ENCODE measurements at places on chromosomes 11 and 22.

GRCh38 chr11:102712137-102712536 lies 6.6 kb upstream of the MMP27 start:
- H3K36me3 ChIP-seq = no peaks in the 10 kb centered on the region
- DNase-seq = no peak
- H3K27ac ChIP-seq = no peak overlapping the region

DNA sequence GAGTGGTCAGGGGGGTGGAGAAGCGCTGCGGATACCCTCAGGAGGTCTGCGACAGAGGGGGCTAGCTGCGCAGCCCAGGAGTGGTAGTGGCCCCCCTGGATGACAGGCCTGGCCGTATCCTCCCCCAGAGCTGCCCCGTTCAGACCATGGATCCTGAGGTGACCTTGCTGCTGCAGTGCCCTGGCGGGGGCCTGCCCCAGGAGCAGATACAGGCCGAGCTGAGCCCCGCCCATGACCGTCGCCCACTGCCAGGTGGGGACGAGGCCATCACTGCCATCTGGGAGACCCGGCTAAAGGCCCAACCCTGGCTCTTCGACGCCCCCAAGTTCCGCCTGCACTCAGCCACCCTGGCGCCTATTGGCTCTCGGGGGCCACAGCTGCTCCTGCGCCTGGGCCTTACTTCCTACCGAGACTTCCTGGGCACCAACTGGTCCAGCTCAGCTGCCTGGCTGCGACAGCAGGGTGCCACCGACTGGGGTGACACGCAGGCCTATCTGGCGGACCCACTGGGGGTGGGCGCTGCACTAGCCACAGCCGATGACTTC lies 505 bp downstream of the NUDT22 start:
- DNase-seq = peak; percentile 87
- H3K27me3 ChIP-seq = no peaks in the 10 kb centered on the region
- peaks cover 18% of the 10 kb centered on the region for H3K36me3 ChIP-seq

- H3K27me3 ChIP-seq = no peaks in the 10 kb centered on the region
- H3K4me1 ChIP-seq = no peaks in the 10 kb centered on the region
- DNase-seq = no peak
- no peak overlapping the region for H3K27ac ChIP-seq
- no peaks in the 10 kb centered on the region for H3K36me3 ChIP-seq
- no peak overlapping the region for H3K4me3 ChIP-seq
These were observed 16.6 kb downstream of the APIP start for GRCh38 chr11:34899633-34900016.

- H3K27ac ChIP-seq = no peak overlapping the region
- no peak overlapping the region for H3K4me3 ChIP-seq
- no peaks in the 10 kb centered on the region for H3K27me3 ChIP-seq
These were observed 220.0 kb upstream of the ZBED5 start for GRCh38 chr11:11077898-11078297.

DNA sequence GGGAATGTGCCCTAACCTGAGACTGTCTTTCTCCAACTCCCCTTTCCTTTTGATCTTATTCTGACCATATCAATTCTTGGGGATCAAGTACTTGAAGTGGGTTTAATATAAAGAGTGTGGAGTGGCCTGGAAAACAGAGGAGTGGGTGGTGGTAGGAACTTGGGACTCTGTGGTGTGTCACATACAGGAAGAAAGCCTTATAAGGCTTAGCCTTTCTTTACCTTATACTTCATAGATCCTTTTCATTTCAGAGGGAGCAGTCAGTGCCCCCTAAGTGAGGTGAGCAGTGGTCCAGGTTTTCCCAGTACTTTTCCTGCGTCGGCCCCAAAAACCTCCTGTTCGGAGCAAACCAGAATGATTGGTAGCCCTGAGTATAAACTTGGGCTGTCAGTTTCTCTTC lies 486 bp downstream of the OOSP1 start:
- no peak overlapping the region for H3K27ac ChIP-seq
- no peaks in the 10 kb centered on the region for H3K36me3 ChIP-seq

DNA sequence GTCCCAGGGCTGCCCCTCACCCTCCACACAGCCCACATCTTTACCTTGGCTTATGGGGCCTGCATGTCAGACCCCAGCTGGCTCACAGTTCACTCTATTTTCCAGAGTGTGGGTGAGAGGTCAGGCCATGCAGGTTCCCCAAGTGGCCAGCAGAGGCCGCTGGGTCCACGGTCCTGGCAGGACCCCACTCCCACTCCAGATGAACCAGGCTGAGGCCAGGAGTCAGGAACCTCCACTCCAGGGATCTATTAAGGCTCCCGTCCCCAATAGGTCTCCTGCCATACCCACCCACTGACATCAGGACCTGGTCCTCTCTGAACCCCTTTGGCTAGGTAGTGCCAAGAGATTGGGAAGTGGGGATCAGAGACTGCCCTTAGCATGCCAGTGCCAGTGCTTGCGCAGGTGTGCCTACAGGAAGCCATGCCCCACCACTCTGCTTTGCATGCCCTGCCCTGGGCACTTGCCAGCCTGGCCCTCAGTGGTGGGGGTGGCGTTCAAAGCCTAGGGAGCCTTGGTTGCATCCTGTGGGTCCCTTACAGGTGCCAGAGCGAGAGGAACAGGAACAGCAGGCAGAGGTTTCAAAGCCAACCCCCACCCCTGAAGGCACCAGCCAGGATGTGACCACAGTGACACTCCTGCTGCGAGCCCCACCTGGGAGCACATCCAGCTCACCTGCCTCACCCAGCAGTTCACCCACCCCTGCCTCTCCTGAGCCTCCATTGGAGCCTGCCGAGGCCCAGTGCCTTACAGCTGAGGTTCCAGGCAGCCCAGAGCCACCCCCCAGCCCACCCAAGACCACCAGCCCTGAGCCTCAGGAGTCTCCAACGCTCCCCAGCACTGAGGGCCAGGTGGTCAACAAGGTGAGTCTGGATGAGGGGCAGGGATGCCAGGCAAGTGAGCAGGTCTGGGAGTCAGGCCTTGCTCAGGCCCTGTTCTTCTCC lies 8.3 kb downstream of the SMTN start:
- H3K4me1 ChIP-seq = peaks cover 16% of the 10 kb centered on the region
- H3K4me3 ChIP-seq = no peak overlapping the region
- DNase-seq = no peak
- no peaks in the 10 kb centered on the region for H3K27me3 ChIP-seq

DNA sequence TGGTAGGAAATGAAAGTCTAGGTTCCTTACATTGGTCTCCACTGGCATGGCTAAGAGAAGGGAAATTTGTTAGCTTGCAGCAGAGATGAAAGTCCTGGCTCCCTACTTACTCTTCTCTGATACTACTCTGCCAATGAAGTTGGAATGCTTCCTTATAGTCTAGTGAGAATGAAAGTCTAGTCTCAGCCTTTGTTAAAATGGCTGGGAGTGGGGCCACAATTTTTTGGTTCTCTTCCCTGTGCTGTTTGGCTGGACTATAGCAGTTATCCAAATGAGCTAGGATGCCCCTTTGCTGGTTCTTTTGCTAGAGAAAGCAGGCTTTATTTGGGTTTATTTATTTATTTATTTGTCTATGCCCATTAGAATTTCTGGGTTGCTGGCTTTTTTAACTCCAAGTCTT lies 414.3 kb downstream of the AASDHPPT start:
- no peak overlapping the region for H3K4me3 ChIP-seq
- no peak overlapping the region for H3K27ac ChIP-seq
- no peaks in the 10 kb centered on the region for H3K4me1 ChIP-seq
- H3K27me3 ChIP-seq = no peaks in the 10 kb centered on the region
- H3K36me3 ChIP-seq = no peaks in the 10 kb centered on the region

DNA sequence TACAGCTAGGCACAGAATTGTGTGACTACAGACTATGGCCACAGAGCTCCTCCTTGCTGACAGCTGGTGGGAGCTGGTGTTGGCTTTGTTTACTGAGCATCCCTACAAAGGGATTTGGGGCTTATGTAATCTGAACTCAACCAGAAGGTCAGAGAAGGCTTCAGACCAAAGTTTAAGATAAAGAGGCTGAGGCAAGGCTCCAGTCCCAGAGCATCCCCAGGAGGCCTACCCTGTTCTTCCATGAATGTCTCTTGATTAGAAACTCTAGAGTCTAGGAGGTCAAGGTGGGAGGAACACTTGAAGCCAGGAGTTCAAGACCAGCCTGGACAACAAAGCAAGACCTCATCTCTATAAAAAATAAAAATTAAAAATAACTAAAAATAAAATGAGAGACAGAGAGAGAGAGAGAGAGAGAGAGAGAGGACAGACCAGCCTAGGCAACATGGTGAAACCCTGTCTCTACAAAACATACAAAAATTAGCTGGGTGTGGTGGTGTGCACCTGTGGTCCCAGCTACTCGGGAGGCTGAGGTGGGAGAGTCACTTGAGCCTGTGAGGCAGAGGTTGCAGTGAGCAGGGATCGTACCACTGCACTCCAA lies 125.5 kb upstream of the SERPIND1 start:
- no peaks in the 10 kb centered on the region for H3K27me3 ChIP-seq
- H3K27ac ChIP-seq = no peak overlapping the region
- no peaks in the 10 kb centered on the region for H3K36me3 ChIP-seq
- H3K4me1 ChIP-seq = no peaks in the 10 kb centered on the region
- no peak overlapping the region for H3K4me3 ChIP-seq

DNA sequence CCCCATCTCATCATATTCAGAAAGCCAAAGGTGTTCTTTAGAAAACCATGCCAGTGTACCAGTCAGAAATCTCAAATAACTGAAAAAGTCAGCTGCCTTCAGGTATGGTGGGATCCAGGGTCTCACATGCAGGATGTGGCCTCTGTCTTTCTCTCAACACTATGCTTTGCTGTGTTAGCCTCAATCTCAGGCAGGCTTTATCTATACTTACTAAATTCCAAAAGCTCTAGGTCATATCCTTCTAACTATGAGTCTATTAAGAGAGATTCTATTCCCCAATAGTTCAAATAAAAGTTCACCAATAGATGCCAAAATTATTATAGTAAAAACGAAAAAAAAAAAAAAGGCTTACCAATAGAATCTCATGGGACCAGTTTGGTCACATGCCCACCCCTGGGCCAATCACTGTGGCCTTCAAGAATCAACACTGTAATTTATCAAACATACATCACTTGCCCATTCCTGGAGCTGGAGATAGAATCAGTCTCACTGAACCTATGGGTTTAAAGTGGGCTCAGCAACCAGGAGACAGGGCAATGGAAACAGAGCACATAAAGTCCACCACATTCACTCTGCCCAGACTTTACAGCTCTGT lies 38.0 kb upstream of the APLNR start:
- no peaks in the 10 kb centered on the region for H3K27me3 ChIP-seq
- peaks cover 27% of the 10 kb centered on the region for H3K4me1 ChIP-seq
- H3K36me3 ChIP-seq = no peaks in the 10 kb centered on the region
- H3K27ac ChIP-seq = no peak overlapping the region
- no peak for DNase-seq

GRCh38 chr11:67442504-67443404 lies 522 bp downstream of the CORO1B start:
- peaks cover 14% of the 10 kb centered on the region for H3K36me3 ChIP-seq
- peak overlapping the region; percentile 92 for H3K4me3 ChIP-seq
- peak overlapping the region; percentile 94 for H3K27ac ChIP-seq
- peaks cover 24% of the 10 kb centered on the region for H3K4me1 ChIP-seq
- no peaks in the 10 kb centered on the region for H3K27me3 ChIP-seq

DNA sequence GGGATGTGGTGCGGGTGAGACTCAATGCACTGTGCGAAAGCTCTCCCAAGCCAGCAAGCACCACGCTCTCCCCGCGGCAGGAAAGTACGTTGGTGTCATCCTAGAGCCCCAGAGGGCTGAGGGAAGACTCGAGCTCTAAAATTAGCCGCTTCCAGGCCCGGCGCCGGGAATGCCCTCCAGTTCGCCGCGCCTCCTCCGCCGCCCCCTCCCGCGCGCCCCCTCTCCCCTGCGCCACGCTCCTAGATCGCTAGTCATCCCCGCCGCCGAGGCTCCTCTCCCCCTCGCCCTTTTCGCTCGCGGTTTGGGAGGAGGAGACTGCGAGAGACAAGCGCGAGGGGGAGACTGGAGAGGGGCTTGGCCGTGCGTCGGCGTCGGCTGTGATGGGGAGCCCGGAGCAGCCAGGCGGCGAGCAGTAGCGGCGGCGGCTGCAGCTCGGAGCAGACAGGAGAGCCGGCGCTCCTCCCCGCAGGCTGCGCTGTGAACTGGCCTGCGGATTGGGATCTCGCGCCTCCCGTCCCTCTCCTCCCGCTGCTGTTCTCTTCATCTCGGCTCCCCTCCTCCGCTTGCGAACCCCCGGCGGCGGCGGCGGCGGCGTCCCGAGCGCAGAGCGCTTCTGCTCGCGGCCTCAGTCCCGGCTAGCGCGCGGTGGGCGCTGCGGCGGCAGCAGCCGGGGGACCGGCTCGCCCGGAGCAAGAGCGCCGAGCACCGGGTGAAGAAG lies at the start of gene FAT3:
TSS of gene FAT3 (plus strand) at position 412 of the 718 bp plus-strand sequence. CDS start 127,295 bp downstream, outside the sequence.
- H3K4me1 ChIP-seq = no peaks in the 10 kb centered on the region
- peak within 1 kb of the TSS; percentile 45 for H3K4me3 ChIP-seq
- H3K36me3 ChIP-seq = no peaks in the 10 kb centered on the region
- peak within 1 kb of the TSS; percentile 11 for H3K27ac ChIP-seq
- DNase-seq = peak; percentile 63

DNA sequence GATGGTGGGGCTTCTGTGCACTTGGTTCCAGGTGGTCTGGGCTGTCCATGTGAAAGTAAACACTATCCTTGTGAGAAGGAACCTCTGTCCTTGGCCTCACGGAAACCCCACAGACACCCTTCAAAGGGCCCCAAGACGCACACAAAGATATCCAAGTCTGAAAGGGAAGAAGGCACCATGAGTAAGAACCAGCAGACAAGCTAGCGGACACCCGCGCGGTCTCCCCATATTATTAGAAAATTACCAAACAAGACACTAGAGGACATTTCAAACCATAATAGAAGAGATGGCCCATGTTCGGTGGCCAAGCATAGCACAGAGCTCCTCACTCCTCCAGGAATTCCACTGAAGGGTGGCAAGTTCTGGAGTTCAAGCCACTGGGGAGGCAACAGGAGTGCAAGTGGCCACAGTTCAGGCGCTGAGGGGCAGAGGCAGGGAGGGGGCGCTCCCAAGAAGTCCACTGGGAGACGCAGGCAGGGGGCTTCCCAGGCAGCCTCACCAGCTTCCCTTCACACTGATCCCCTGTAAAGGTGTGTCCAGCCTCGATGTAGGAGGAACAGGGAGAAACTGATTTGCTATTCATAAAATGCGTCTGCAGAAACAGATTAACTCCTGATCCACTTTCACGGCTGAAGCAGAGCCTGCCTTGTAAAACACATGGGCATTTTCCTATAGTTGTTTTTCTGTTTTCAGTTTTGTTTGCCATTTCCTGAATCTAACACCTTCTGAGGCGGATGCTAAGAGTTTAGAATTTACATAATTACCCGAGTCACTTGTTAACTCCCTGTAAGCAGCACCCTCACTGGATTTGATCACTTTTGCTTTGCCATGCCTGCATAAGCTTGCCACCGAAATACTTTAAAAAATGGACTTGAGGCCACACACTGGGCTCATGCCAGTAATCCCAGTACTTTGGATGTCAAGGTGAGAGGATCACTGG lies 9.1 kb upstream of the PPARA start:
- H3K4me1 ChIP-seq = peaks cover 3% of the 10 kb centered on the region
- no peaks in the 10 kb centered on the region for H3K36me3 ChIP-seq
- no peaks in the 10 kb centered on the region for H3K27me3 ChIP-seq
- H3K27ac ChIP-seq = no peak overlapping the region
- no peak overlapping the region for H3K4me3 ChIP-seq

- no peak for DNase-seq
- no peaks in the 10 kb centered on the region for H3K27me3 ChIP-seq
- peaks cover 16% of the 10 kb centered on the region for H3K4me1 ChIP-seq
- H3K4me3 ChIP-seq = no peak overlapping the region
- H3K27ac ChIP-seq = peak overlapping the region; percentile 51
These were observed 130.0 kb downstream of the EHF start for GRCh38 chr11:34750692-34751405.
